ENCODE measurements at places on chromosomes 1 and 21.

DNA sequence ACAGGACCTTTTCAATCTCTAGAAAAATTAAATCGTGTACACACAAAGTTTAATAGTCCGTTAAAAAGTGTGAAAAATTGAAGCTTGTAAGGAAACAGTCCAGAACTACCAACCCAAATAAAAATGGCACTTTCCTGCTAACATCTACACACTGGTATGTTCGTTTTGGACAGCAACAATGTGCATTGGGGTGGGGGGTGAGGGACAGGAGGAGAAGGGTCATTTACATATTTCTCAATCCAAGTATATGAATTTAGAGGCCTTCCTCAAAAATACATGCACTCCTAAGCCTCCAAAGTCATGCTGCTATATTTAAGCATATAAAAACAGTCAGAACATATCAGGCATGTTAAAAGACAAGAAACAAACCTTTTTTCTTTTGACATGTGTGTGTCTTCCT is 2.5 kb downstream of the PPP1R15B start:
- DNase-seq = no peak

- no peak for DNase-seq
Measured at GRCh38 chr1:185348985-185349384, 31.9 kb upstream of the IVNS1ABP start.

DNA sequence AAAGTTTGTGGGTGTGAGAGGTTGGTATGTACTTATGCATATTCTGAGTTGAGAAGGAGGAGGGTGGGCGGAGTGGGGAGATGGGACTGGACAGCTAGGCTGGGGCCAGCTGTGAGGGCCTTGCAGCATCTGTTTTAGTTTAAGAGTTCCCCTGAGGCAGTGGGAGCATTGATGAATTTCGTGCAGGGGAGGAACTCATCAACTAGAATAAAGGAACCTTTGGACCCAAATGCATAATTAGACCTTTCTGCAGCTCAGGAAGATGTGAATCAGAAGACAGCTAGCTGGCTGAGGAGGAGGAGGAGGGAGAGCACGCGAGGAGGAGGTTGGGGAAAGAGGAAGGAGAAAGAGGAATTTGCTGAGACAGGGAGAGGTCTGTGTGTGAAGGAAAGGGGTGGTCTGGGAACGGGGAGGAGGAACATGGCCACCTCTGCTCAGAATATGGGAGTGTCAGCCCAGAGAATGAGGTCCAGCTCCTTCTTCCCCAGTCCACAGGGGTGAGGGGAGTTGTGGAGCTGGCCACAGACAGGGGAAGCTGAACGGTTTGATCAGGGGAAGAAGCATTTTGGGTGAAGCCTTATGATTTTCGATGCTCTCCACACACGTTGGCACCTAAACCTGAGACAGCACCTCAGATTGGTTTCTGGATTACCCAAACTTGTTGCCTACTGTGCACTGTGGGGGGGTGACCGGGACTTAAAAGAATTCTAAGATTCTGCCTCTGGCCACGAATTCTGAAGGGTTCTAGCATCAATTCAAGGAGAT is 27.7 kb downstream of the MYOG start:
- no peak for DNase-seq

DNA sequence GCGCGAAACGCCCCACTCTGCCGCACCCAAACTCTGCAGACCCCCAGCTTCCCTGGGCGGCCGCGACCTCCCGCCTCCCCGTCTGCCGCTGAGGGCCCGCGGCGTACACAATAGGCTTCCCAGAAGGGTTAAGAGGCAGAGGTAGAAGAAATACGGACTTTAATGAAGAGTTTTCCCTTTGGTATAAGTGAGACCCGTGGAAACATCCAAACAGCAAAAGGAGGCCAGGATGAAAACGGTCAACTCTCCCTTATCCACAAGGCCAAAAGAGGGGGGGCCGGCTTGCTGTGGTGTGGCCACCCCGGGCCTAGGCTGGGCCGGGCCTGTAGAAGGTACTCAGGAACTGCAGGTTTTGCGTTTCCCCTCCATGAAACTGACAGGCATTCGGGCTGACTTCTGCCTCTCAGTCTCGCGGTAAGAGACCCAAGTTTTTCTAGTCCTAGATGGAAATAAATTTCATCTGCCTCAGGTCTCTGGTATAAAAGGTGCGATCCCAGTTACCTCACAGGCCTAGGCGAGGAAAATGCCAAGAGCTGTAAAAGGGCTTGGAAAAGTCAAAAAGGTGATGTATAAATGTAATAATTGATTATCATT is 671 bp upstream of the PYGO2 start:
- DNase-seq = no peak

Measured in CD4-positive, alpha-beta T cell treated with Interferon gamma for 1 hour (primary cell).